ENCODE measurements at places on chromosomes 4 and X. TPM values are rescaled to one million over a fixed set of nuclear protein-coding genes. Genes with fewer than 3 reads are reported as not detected.

HMGN5 gene
- total RNA-seq, result 0.88 TPM

REELD1 gene
- total RNA-seq, result not detected

TLR10 gene
- total RNA-seq, result under 0.01 TPM

GABRE gene
- total RNA-seq, result 32.1 TPM

CXCL11 gene
- total RNA-seq, result not detected

PDLIM3 gene
- 1.8 TPM for total RNA-seq

AREG gene
- under 0.01 TPM for total RNA-seq

CORIN gene
- 0.88 TPM for total RNA-seq

IL2RG gene
- not detected for total RNA-seq

ODAPH gene
- total RNA-seq, result not detected

ENPP6 gene
- not detected for total RNA-seq

RAB40AL gene
- total RNA-seq, result 0.88 TPM

AFM gene
- not detected for total RNA-seq

SERTM2 gene
- under 0.01 TPM for total RNA-seq

HSD17B13 gene
- total RNA-seq, result under 0.01 TPM

CENPVL3 gene
- total RNA-seq, result not detected

SYN1 gene
- under 0.01 TPM for total RNA-seq

XAGE2 gene
- total RNA-seq, result not detected

PF4V1 gene
- total RNA-seq, result not detected
